ENCODE measurements at places on chromosomes 4 and X.

DNA sequence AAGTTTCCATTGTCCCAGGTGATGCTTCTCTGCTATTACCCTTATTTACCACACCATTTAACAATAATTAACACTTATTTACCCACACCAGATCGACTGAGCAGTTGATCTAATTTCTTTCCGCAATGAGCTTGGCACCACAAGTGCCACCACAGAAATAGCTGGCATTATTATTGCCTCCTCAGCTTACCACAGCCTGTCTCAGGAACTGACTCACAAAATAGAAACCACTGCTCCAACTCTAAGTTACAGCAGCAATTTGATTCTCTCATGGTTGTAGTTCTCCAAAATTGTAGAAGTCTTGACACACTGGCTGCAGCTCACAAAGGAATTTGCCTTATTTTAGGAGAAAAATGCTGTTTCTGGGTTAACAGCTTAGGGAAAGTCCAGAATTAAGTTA lies 22.5 kb downstream of the ZNF721 start:
- no peak for DNase-seq

DNA sequence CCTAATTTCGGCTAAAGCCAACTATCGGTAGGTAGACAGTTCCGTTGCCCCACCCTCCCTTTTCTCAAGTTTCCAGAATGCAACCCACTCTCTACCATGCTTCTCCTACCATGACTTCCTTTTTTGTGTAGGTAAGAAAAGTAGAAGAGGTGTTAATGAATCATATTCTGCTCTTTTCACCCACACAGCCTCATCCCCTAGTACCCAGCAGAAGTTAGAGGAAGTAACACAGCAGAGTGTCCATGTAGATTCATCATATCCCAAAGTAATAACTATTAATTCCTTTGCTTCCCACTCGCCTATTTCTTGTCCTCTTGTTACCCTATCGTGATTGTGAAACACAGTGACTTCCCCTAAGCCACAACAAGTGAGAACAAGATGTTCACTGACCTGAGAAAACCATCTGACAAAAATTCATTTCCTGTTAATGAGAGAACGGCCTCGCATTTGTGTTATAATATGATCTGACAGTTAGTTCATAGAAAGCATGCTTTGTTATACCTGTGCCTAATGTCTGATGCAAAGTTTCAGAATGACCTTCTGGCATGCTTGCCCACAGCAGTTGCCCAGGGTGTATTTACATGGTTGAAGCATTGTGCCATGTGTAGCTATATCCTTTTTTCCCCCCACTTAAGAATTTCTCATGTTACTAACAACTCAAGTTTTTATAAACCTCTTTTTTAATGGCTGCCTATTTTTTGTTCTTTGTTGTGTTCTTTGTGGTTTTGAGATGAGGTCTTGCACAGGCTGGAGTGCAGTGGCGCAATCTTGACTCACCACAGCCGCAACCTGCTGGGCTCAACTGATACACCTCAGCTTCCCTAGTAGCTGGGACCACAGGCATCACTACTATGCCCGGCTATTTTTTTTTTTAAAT lies 185.6 kb downstream of the RAP1GDS1 start:
- no peak for DNase-seq

DNA sequence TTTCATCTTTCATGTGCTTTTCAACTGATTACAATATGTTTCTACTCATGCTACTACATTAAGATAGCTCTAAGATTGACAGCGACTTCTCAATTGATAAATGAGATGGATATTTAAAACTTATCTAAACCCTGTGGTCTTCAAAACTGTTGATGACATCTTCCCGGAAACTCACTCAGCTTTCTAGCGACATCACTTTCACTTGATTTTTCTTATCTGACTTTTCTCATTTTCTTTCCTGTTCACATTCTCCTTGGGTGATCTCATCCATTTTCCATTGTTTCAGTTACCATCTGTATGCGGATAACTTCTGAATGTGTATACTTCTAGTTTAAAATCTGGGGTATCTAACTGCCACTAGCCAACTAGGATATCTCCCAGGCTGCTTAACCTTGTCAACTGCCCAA lies 3.1 kb downstream of the POLR2B start:
- DNase-seq: no peak

GRCh38 chr4:172826346-172826745 lies 342.3 kb upstream of the GALNT7 start:
- no peak for DNase-seq

GRCh38 chr4:167897116-167897515 lies 195.2 kb upstream of the ANXA10 start:
- no peak for DNase-seq

All from NCI-H2029 (cell line).